ENCODE measurements at places on chromosomes 2 and 18. TPM values are rescaled to one million over a fixed set of nuclear protein-coding genes. Genes with fewer than 3 reads are reported as not detected.

SH3RF3 gene
- 7.3 TPM for total RNA-seq

ZNF2 gene
- 5.1 TPM for total RNA-seq

CERKL gene
- total RNA-seq, result not detected

CNTNAP5 gene
- total RNA-seq, result not detected

CCBE1 gene
- total RNA-seq, result 1.0 TPM

STRADB gene
- total RNA-seq, result 39.9 TPM

WDPCP gene
- total RNA-seq, result 12.8 TPM

SERPINB13 gene
- total RNA-seq, result 0.13 TPM

ADD2 gene
- total RNA-seq, result 7.3 TPM

GATA6 gene
- total RNA-seq, result 23.8 TPM

MYL1 gene
- not detected for total RNA-seq

IL36RN gene
- total RNA-seq, result not detected

NCKAP5 gene
- total RNA-seq, result 0.50 TPM

CCDC141 gene
- total RNA-seq, result 0.13 TPM

GPC1 gene
- 22.2 TPM for total RNA-seq

IGFBP5 gene
- 0.40 TPM for total RNA-seq

PROC gene
- not detected for total RNA-seq

UGT1A4 gene
- total RNA-seq, result not detected

TPGS2 gene
- total RNA-seq, result 204 TPM

EGR4 gene
- not detected for total RNA-seq

NXPH2 gene
- total RNA-seq, result not detected

REG1B gene
- not detected for total RNA-seq

ELOA2 gene
- total RNA-seq, result not detected

SH3BP4 gene
- 105 TPM for total RNA-seq

CD207 gene
- total RNA-seq, result not detected

MC4R gene
- not detected for total RNA-seq

CSRNP3 gene
- not detected for total RNA-seq

HOXD13 gene
- not detected for total RNA-seq

LCLAT1 gene
- 31.5 TPM for total RNA-seq

C18orf54 gene
- 26.9 TPM for total RNA-seq

WNT10A gene
- total RNA-seq, result 0.07 TPM

SIGLEC15 gene
- 0.14 TPM for total RNA-seq

ZNF385B gene
- not detected for total RNA-seq

LRP2 gene
- total RNA-seq, result under 0.01 TPM

CXCR1 gene
- not detected for total RNA-seq

MARCHF4 gene
- 9.6 TPM for total RNA-seq

GLI2 gene
- 0.13 TPM for total RNA-seq

METAP1D gene
- 10.1 TPM for total RNA-seq

DIPK1C gene
- not detected for total RNA-seq

CFC1 gene
- not detected for total RNA-seq

NDUFS1 gene
- 165 TPM for total RNA-seq

HOXD9 gene
- total RNA-seq, result not detected

SP140 gene
- not detected for total RNA-seq

CNGA3 gene
- under 0.01 TPM for total RNA-seq

GPR17 gene
- total RNA-seq, result not detected

DNER gene
- total RNA-seq, result 0.07 TPM

MOB4 gene
- total RNA-seq, result 41.6 TPM

PID1 gene
- total RNA-seq, result not detected

NGEF gene
- 0.50 TPM for total RNA-seq
